IPS-NIHi11 (cell line): ENCODE measurements at places on chromosomes 4 and X.

DNA sequence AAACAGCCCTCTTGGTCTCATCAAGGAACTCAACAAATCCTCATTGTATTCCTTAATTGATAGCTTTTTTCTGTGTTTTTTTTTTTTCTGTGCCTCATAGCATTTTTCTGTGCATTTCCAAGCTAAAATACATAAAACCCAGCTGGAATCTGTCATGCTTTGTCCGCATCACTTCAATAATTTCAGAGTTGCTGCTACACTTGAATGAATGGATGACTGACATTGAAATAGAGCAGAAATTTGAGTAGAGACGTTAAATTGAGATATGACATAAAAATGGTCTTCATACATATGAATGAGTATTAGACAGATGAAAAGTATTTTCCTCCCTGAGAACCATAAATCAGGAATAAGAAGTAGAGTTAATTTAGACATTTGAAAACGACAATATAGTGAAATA is 593.2 kb downstream of the TMA16 start:
- no peak for DNase-seq

DNA sequence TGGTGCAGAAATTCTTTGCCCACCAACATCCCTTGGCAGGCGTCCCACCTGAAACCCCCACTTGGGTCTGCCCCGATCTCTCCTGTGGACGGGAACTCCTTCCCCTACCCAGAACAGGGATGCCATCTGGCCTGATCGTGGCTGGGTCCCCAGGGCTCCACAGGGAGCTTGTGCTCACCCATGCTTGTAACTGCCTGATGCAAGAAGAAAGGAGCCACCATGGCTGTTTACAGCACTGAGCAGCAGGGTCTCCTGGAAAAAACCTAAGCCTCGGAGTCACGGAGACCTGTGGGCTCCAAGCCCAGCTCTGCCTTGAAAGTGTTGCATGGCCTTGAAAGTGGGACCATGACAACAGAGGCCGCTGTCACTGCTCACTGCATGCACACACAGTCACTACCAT is 101.5 kb upstream of the AFAP1 start:
- DNase-seq: no peak

- no peak for DNase-seq
Observed at GRCh38 chr4:131348263-131348662, 1800.8 kb upstream of the PCDH10 start.

- DNase-seq: no peak
Observed at GRCh38 chrX:20144491-20144890, 2.9 kb upstream of the EIF1AX start.

DNA sequence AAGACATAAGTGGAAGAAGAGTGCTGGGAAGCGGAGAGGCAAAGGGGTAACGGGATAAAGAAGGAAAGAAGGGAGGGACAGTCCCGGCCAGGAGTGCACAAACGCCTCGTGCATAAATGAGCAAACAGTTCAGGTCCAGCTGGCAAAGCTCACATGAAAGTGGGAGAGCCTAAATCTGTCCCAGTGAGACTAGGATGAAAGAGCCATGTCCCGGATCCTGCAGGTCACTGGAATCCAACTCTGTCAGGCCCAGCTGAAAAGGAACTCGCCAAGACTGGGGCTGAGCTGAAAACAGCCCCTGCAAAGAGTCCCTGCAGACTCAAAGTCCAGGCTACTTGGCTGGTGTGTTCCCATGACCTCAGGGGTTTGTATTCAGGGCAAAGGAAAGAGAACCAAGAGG is 38.0 kb upstream of the CRMP1 start:
- no peak for DNase-seq

DNA sequence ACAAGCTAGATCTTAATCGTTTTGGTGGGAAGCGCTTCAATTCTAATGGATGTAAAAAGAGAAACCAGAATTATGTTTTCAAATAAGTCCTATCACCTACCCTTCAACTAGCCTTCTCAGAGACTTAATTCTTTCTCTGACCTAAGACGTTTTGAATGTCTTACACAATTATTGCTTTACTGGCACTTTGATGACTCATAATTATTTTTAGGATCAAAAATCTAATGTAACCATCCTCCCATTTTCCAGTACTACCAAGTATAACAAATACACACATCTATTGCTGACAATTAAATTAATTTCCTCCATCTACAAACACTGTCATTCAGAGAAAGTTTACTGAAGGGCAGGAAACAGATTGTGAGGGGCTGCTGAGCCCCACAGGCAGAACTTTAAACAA is 108.6 kb downstream of the PPP3CA start:
- DNase-seq: no peak

- DNase-seq: no peak
Observed at GRCh38 chr4:39609454-39609931, 29.2 kb downstream of the SMIM14 start.

DNA sequence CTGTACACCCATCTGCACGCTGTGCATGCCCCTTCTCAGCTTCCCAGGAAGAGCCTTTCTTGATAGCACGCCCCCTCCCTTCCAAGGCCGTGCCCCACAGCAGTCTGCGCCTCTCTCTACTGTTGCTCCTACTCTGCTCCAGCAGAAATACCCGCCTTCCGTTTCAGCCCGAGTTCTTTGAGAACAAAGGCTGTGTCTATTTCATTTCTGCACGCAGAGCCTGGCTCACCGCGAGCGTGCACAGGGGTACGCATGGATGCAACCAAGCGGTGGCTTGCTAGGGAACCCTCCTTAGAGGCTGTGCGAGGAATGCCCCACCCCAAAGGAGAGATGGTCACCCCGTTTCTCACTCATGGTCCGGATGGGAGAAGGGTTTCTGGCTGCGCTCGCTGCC is 485 bp downstream of the AADAT start:
- DNase-seq: peak; percentile 31

DNA sequence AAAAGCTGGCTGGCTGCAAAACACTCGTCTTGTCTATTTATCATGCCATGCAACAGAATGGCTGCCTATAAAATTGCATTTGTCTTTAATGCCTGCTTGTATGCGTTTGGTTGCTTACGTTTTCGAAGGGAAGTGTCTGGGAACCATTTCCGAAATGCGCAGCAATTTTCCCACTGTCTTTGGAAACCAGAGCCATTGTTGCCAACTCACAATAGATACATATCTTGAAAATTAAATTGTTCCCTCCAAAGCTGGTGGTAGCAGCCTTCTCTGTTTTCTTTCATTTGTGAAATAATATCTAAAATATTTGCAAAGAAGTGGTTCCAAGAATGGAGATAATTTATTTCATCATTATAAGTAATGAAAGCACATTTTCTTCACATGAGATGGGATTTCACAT is 53.4 kb downstream of the MAMLD1 start:
- no peak for DNase-seq

DNA sequence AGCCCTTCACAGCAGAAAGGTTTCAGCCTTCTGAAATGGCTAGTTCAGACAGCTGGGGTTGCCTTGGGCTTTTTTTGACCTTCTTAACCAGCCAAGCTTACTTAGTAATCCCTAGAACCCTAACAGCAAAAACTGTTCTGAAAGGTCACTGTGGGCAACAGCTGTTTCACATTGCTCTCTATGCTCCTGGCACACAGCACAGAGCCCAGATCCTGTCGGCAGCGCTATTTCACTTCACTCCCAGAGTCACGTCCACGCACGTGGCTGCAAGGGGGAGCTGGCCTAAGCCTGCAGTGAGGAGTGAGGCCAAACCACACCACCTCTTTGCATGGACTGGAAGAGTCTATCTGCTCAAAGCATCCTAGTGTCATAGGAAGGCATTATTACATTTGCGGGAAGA is 32.0 kb upstream of the STS start:
- DNase-seq: no peak

- DNase-seq: no peak
Observed at GRCh38 chr4:181564625-181565024, 678.6 kb upstream of the TENM3 start.

- peak; percentile 9 for DNase-seq
Observed at GRCh38 chrX:83771664-83772063, 89.3 kb upstream of the CYLC1 start.

DNA sequence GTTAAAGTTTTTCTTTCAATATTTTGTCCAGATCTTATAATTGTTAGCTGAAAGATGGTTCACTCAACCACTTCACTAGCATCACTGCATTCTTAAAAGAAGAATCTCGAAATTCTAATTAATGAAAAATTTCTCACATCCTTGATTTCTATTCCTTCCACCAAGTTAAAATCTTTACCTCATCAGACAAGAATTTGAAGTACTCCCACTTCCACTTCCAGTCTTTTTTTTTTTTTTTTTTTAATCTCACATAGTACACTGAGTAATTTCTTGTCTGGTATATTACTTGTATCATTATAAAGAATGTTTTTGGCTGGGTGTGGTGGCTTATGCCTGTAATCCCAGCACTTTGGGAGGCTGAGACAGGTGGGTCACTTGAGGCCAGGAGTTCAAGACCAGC is 73.2 kb downstream of the FBXW7 start:
- DNase-seq: no peak

GRCh38 chr4:128796934-128797333 is 12.6 kb upstream of the JADE1 start:
- DNase-seq: no peak

GRCh38 chr4:67624939-67625338 is 66.4 kb downstream of the STAP1 start:
- DNase-seq: no peak

DNA sequence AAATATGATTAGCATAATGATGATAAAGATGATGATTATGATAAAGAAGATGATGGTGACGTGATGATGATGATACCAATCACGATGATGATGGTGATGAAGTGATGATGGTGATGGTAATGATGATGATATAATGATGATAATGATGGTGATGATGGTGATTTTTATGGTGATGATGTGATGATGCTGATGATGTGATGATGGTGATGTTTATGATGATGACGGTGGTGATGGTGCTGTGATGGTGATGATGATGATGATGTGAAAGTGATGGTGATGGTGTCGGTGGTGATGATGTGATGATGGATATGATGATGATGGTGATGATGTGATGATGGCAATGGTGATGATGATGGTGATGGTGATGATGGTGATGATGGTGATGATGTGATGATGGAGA is 130.8 kb upstream of the PSAPL1 start:
- DNase-seq: no peak

GRCh38 chrX:34140816-34141215 is 8.7 kb upstream of the FAM47A start:
- DNase-seq: no peak

DNA sequence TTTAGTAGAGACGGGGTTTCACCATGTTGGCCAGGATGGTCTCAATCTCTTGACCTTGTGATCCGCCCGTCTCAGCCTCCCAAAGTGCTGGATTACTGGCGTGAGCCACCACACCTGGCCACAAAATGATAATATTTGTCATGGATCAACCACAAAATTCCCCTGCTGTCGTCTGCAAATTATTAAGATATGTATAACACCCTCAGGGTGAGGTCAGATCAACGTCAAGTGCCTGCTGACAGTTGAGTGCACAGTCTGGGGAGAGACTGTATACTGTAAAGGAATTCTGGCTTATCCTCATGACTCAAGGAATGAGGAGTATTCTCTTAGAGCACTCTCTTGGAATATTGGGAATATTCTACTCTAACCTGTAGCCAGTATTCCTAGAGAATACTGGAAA is 11.2 kb downstream of the EPGN start:
- DNase-seq: no peak

DNA sequence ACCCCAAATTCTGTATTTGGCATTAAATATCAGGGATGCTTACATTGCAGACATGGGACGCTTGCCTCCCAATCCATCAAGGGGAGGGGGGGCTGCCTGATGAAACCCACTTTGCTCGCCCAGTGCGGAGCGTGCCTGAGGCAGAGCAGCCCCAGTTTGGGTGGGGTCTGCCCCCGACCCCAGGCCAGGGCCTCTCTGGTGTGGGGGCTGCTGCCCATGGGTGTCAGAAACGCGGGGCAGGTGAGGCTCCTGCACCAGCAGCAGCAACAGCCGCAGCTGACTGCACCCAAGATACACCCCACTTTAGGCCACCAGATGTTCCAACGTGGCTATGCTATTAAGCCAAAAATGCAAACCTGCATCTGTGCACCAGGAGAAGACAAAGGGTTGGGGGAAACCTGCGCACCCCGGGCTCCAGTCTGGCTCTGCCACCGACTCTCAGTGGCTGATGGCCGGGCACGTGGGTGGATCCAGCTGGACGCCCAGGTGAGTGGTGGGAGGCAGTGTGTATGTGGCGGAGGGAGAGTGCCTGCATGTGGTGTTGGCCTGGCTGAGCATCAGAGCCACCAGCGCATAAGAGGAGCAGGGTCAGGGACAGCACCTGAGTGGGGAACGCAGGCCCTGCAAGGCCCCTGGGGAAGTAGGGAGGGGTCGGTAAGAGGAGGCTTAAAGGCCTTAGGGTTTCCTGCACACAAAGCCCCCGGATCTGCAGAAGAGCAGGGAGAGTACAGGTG is 86.2 kb downstream of the ABLIM2 start:
- no peak for DNase-seq

DNA sequence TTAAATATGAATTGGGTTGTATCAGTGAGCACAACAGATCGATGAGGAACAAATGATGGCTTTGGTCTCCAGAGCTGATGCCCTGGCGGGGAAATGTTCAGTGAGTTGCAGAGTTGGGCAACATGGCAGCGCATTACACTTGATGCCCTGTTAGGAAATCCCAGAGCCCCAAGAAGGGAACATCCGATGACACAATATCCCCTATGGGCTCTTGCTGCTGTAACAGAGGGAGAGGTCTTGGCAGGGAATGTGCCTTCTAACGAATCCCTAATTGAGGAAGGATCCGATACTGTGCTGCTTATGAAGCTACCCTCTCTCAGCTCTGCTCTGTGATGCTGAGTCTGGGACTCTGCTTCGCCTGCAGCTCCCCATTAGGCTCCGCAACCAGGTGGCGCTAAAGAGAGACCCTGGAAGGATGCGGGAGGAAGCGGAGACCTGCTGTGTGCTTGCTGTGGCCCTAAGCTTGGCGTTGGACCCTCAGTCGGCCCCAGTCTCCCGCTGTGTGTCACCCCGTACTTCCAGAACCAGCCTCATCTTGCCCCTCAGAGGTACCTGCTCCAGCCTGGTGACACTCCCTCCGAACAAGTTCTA is 38.9 kb downstream of the PDHA1 start:
- peak; percentile 57 for DNase-seq

DNA sequence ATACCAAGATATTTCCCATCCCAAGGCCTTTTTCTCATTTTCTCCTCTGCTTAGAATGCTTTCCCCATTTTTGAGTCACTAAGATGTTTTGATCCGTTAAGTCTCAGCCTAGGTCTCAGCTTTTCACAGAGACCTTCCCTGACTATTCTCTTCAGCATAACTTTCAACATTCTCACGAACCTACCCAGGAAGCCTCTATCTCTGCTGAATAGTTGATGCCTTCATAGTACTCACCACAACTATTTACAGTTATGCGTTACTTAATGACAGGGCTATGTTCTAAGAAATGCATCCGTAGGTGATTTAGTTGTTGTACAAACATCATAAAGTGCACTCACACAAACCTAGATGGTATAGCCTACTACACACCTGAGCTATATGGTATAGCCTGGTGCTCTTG is 64.5 kb downstream of the ARL9 start:
- no peak for DNase-seq

- DNase-seq: no peak
Observed at GRCh38 chr4:156779774-156780173, 191.8 kb downstream of the PDGFC start.

DNA sequence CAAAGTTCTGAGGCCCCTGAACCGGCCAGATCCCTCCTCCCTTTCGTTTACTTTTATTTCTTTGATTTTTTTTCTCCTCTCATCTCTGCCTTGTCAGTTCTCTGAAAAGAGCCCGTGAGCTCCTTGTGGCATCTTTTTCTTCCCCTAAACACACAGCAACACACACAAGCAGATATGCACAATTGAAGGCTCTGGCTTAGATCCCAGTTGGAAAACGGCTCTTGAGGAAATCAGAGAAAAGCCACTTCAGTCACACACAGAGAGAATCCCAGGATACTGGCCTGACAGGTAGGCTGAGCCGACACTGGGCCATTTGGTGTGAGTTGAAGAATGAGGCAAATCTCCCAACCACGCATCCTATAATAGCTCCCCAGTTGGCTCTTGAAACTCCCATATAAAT is 12.9 kb downstream of the DIPK2B start:
- DNase-seq: no peak
